Fibroblast of skin of abdomen (primary cell): ENCODE measurements at places on chromosomes 6 and 20.

- no peak for DNase-seq
These were observed 21.6 kb upstream of the MCM3 start for GRCh38 chr6:52305948-52306767.

DNA sequence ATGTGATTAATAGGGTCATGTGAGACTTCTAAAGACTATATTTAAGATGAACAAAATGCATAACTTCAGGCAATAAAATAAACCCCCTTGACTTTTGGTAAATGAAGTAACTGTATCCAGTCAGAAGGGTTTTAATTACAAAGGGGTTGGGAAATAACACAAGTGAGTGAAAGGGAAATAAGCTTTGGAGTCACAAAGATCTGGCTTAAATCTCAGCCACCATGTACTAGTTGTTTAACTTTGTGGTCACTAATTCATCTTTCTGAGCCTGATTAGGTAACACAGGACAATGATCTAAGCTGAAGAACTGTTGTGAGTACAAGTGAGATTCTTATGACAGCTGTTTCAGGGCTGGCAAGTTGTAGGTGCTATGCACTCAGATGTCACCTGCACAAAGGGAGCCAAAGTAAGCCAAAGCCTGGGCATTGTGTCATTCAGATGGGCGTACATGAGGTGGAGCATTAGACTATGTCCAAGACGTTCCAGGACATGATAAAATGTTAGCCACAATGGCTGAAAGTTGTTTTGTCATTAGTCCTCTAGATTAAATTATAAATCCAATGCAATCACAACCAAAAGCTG, 13.8 kb downstream of the TOMM34 start:
- no peak for DNase-seq

DNA sequence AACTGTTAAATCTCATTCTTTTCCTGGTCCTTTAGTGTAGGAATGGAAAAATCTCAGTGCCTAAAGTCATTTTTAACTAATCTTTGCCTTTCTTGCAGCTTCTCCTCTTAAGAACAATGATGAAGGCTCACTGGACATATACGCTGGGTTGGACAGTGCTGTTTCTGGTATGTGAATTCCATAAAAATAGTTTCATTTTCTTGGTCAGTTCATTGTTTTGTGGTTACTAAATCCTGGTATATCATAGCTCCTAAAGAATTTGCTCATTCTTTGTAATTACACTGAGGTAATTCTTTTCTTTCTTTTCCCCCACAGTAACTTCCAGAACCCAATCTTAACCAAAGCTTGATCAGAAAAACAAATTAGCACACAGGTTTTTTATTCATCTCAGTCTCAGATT, 23.4 kb downstream of the CASP8AP2 start:
- DNase-seq: peak; percentile 56

- DNase-seq: no peak
These were observed 344.7 kb downstream of the CDC5L start for GRCh38 chr6:44732243-44732642.

- DNase-seq: no peak
These were observed 532.9 kb downstream of the CDH26 start for GRCh38 chr20:60491051-60491581.

DNA sequence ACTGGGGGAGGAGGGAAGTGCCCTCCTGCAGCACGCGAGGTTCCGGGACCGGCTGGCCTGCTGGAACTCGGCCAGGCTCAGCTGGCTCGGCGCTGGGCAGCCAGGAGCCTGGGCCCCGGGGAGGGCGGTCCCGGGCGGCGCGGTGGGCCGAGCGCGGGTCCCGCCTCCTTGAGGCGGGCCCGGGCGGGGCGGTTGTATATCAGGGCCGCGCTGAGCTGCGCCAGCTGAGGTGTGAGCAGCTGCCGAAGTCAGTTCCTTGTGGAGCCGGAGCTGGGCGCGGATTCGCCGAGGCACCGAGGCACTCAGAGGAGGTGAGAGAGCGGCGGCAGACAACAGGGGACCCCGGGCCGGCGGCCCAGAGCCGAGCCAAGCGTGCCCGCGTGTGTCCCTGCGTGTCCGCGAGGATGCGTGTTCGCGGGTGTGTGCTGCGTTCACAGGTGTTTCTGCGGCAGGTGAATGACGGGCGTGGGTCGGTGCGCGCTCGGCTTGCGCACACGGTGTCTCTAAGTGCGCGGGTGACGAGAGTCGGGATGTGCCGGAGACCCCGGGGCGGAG, at the start of gene CDKN1A:
TSS of gene CDKN1A (plus strand) at position 227 of the 555 bp plus-strand sequence. CDS start 5,388 bp downstream, outside the sequence.
- DNase-seq: peak; percentile 89

DNA sequence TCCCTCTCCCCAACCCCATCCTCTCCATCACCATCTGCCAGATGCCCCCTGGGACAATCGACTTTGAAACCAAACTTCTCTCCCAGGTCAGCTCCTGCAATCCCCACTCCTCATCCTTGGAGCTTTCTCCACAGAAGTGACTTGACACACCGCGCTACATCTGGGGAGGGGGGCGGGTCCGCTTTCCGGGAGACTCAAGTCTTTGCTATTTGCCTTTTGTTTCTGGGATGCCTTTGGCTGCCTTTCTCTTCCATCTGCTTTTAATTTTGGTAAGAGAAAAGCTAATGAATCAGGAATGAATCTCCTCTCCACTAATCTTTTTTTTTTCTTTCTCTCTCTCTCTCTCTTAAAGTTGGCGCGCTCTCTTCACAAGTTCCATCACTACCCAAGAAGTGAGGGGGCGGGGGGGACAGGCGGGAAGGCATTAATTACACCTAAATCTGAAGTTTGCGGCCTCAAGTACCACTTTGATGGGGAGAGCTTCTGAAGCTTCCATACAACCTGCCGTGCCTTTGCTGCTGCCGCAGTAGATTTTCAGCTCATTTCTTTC, 664 bp upstream of the TPBG start:
- DNase-seq: peak; percentile 99

DNA sequence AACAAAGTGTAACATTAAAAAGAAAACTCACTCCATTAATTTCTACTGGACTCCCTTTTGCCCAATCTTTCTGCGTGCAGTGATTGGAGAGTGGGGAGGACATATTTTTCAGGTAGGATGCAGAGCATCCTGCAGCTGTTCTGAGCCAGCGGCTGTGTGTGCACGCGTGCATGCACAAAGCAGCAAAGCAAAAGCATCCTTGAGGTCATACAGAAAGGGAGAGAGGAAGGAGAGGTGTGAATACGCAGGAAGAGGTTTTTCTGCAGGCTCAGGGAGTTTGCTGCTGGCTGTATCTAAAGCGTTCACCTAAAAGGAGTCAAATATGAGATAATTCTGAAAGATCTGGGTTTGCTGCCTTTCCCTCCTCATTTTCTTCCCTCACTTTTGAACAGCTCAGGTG, 108.4 kb downstream of the HUS1B start:
- no peak for DNase-seq
